ENCODE measurements at places on chromosomes 3 and 15.
A peak's percentile ranks its signal among the peaks of the same experiment; 100 is the strongest.

DNA sequence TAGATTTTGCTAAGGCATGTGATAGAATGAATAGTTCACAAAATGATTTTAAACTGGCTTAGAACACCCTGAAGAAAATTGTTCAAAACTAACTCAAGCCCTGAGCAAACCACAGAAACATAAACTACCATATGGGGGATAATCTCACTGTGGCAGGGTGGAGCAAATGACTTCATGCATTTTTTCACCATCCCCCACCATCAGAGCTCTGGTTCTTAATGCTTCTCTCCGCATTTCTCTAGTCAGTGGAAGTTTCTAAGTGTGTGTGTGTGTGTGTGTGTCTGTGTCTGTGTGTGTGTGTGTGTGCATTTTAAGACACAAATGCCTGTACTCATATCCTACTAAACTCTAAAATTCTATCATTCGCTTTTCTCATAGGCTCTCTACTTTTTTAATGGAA, 107.1 kb upstream of the PHLDB2 start:
- no peak for DNase-seq

- DNase-seq = no peak
Measured at GRCh38 chr3:135495891-135496290, 469.6 kb upstream of the PPP2R3A start.

DNA sequence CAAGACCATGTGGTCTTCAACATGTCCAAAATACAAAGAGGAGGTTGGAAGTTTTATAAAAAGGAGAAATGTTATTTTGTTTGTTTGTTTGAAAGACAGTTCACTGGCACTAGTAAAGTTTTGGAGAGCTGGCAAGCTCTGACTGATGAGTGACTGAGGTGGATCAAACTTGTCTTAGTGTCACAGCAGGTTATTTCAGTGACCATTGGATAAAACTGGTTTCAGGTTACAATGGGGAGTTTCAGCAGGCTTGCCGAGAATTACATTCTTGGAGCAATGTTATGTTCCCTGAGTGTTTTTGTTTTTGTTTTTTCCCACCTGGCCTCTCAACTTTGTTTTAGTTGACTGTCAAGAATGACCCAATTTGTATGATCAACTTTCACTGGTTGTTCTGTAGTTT, 414.5 kb upstream of the ARHGEF26 start:
- no peak for DNase-seq

DNA sequence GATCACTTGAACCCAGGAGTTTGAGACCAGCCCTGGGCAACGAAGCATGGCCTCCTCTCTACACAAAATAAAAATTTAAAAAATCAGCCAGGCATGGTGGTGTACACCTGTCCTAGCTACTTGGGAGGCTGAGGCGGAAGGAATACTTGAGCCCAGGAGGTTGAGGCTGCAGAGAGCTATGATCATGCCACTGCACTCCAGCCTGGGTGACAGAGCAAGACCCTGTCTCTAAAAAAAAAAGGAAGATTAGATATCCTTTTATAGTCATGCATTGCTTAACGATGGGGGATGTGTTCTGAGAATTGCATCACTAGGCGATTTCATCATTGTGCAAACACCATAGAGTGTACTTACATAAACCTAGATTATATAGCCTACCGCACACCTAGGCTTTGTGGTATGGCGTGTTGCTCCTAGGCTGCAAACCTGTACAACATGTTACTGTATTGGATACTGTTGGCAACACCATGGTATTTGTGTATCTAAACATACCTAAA, 12.6 kb downstream of the ALAS1 start:
- DNase-seq = no peak

GRCh38 chr3:101950985-101951733, 101.8 kb downstream of the NFKBIZ start:
- DNase-seq = no peak

DNA sequence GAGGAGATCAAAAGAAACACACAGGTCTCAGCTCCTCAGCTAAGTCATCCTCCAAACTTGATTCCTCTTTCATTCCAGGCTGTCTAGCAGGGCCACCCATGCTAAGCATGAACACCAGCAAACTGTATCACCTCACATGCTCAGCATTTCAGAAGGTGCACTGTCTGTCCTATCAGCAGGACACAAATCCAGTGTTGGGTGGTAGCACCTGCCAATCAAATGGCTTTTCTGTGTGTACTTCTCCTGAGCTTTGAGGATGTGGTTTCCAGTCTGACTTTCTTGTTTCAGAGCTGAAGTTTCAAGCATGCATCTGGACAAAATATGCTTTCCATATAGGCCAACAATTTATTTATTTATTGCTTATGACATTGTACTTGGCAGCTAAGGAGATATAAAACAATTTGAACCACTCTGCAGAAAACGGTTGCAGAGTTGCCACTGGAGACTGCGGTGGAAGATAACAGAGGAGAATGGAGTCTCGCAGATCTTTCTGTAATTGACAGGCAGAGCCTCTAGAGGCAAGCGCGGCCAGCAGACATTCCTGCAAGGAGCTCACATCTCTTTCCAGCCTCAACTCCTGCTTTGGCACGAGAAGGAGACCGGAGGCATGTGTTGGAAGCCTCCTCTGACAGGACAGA, 167.1 kb upstream of the WNT5A start:
- no peak for DNase-seq

GRCh38 chr3:178055939-178056338, 480.3 kb upstream of the KCNMB2 start:
- DNase-seq = no peak

- no peak for DNase-seq
Measured at GRCh38 chr15:78808550-78808949, 2.7 kb downstream of the ADAMTS7 start.

DNA sequence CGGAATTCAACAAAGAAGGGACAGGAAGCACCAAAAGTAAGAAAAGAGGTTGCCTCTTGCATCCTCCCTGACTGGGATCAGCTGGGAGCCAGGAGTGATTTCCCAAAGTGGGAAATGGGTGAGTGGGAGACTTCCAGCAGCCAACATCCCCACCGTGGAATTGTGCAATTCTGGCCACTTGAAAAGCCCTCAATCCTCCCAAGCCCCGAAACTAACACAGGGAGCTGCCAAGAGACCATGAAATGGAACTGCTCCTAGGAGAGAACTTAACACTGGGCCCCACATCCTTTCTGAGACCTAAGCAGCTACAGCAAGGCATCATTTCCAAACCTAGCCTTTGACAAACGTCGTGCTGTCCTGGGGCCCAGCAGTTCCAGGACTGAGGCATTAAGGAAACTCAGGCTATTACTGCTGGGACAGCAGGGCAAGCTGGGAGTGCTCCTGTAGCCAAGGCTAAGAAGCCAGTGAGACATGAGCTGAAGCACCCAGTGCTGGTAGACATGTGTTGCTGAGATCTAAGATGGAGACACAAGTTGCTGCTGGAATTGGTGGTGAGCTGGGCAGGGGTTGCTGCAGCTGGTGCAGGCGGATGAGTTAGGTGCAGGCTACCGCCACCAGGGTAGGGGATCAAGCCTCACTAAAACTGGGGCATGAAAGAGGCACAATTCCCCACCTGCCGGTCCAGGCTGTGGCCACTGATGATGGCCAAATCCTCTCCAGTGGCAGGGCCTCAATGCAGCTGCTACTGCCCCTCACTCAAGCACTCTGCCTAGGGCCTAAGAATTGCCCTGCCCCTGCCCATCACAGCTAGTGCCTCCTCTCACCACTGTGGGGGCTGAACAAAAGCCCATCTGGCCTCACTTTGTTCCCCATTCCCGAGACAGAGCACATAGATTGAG, 43.9 kb downstream of the ALDH1A2 start:
- no peak for DNase-seq

- no peak for DNase-seq
Measured at GRCh38 chr3:153221748-153222162, 59.7 kb downstream of the RAP2B start.

- DNase-seq = peak; percentile 10
Measured at GRCh38 chr3:150255413-150255812, 152.7 kb upstream of the TSC22D2 start.

DNA sequence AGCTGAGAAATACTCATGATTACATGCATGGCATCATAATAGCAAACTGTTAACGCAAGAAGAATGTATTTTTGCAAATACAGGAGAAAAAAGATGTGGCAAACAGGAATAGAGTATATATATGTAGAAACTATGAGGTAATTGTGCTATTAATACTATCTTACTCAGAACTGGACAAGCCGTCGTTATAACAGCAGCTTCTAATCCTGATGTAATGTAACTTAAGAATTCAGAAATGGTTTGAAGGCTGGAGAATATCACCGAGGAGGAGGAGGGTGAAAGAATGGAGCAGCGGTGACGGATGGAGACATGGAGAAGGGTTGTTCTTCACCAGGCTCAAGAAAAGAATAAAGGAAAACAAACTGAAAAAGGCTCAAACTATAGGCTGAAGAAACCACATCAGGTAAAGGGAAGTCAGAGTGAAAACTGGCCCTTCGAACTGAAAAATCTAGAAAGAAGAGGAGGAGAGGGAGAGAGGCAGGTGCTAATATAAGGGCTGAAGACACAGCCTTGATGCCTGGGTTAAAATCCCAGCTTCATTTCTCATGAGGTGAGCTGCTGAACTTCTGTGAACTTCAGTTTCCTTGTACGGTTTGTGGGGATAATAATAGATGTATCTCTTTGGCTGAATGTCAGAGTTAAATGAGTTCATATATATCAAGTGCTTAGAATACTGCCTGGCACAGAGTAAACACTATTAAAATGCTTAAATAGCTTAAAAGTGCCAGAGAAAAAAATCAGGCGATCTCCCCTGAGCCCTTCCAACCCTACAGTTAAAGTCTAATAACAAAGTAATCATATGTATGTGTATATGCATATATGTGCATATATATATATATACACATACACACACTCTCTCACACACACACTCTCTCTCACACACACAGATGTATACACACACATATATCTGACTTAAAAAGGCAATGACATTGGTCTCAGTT, 43.9 kb downstream of the GOLIM4 start:
- no peak for DNase-seq

- DNase-seq = no peak
Measured at GRCh38 chr15:96598514-96598913, 268.0 kb downstream of the NR2F2 start.

GRCh38 chr15:52680041-52680391, 828 bp upstream of the ATOSA start:
- no peak for DNase-seq

DNA sequence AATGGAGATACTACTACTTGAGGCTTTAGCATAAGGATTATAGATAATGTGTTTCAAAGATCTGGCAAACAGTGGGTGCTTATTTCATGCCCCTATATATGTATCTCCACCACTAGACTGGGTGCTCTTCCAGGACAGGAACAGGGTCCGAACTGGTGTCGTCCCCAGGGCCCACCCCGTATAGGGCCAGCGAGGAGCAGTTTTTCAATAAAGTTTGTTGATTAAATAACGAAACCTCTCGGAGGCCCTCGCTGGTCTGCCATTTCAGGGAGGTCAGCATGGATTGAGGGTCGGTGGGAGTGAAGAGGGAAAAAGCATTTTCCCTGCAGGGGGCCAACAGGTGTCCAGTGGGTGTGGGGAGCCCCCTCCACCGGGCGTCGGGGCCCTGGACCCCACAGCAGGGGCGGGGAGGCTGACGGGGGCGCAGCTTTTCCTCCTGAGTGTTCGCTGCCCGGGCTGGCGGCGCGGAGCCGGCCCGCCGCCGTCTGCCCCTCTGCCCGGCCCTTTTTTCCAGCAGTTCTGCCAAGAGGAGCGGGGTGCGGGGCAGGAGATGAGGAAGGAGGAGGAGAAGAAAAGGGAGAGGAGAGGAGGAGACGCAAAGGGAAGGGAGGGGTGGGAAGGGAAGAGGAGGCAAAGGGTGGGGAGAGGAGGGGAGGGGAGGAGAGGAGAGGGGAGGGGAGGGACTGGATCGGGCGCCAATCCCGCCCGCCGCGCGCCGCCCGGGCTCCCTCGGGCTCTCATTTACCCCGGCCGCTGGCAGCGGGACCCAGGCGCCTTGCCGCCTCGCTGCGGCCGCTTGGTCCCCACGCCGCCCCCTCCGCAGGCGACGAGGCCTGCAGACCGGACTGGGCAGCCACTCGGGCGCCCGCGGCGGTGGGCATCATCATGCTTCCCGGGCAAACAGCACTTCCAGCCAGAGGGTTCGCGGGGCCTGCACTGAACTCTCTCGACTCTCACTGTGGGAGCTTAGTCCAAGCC, 66.3 kb downstream of the ISG20 start:
- DNase-seq = no peak

DNA sequence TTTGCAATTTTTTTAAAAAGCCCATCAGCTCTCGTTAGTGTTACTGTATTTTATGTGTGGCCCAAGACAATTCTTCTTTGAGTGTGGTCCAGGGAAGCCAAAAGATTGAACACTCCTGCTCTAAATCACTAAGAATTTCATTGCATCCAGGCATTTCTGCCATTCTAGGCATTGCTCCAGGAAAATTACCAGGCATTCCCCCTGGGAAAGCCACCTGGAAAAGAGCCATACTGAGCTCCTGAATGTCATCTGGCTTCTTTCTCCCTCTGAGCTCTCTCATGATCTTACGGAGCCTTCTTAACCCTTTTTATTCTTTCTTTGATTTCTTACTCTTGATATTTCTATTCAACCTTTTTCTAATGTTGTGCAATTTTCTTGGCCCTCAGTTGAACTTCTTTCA, 202.2 kb downstream of the DOCK3 start:
- DNase-seq = no peak

GRCh38 chr15:55564347-55565145, 23.6 kb downstream of the PYGO1 start:
- no peak for DNase-seq

DNA sequence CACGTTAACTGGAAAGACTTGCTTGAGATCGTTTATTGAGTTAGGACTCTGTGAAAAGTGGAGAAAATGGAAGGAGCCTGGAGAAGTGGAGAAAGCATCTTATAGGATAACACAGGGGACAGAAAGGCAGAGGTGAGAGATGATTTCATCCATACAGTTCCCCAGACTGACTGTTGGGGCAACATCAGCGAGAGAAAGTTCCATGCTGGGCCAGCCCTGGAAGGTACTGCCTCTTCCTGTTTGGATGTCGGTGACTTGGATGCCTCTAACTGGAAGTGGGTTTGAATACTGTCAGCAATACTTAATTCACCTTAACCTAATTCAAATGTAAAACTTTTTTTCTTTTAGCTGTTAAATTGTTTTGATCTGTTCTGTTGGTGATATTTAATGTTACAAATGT, 32.3 kb downstream of the ATP13A5 start:
- DNase-seq = no peak

- no peak for DNase-seq
Measured at GRCh38 chr3:140530603-140531002, 147.3 kb upstream of the TRIM42 start.

- no peak for DNase-seq
Measured at GRCh38 chr3:51686512-51687215, 15.6 kb downstream of the TEX264 start.

GRCh38 chr15:73996939-73997338, 2.4 kb downstream of the PML start:
- peak; percentile 3 for DNase-seq

Measured in caudate nucleus (tissue), 63 donors.